ENCODE measurements at places on chromosomes 5 and 9. TPM values are rescaled to one million over a fixed set of nuclear protein-coding genes. Genes with fewer than 3 reads are reported as not detected.

DNA sequence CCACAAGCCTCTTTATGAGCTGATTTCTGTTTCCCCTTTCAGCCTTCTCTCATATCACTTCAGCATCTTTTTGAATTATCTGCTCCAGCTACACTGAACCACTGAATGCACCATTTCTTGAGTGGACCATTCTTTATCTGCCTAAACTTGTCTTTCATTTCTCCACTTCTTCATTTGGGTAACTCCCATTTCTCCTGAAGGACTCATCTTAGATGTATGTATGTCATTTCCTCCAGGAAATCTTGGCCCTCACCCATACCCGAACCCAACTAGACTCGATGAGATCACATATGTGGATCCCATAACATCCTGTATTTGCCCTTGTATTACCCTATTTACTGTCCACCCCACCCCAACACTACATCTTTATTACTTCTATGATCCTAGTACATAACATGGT, 249.8 kb downstream of the KIF4B start:
- no peak for DNase-seq

LSM11 gene
- total RNA-seq: 3.6 TPM

DNA sequence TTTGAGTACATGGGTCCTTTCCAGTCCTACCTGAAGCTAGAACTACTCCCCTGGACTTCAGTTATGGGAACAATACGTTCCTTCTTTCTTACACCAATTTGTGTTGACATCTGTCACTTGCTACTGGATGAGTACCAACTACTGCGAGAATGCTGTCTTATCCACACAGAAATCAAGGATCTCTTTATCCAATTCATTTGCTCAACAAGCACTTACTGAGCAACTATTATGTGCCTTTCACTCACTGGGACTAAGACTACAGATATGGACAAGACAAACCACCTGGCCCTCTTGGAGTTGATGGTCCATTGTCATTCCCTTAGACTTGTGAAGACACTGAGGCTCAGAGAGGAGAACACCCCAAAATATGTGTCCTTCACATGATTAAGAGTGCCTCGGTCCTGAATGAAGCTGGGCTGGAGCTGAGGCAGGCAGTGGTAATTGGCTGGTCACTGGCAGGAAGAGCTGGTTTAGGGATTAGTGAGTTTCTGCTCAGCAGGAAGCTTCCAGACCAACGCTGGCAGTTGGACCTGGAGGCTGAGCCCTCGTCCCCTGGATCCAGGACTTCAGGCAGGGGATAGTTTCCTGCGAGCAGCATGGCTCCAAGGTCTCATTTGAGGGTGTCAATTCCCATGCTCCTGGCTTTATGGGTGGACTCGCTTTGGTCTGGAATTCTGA, 8.4 kb upstream of the ARSI start:
- DNase-seq: no peak

DNA sequence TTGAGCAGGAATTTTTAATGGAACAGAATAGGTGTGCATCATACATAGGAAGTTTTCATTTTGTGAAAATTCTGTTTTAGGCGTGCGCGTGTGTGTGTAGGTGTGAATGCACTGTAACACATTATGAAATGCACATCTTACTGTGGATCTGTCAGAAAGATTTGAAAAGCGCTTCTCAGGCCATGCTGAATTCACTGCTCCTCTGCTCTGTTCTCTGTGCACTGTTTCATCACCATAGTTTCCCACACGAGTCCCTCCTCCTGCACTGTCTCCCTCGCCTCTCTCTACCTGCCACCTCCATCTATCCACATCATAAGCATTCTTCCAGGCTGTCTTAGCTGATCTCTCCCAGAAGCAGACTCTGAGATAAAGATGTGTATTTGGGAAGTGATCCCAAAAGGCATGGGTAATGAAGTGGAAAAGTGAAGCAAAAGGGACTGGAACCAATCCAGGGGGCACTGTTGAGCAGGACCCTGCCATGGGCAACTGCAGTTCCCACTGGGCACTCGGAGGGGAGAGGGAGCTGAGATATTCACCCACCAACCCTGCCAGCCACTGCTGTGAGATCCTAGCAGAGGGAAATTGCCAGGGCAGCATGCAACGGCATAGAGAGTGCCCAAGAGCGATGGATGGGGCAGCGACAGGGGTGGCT, 65.9 kb downstream of the GABBR2 start:
- no peak for DNase-seq

DNA sequence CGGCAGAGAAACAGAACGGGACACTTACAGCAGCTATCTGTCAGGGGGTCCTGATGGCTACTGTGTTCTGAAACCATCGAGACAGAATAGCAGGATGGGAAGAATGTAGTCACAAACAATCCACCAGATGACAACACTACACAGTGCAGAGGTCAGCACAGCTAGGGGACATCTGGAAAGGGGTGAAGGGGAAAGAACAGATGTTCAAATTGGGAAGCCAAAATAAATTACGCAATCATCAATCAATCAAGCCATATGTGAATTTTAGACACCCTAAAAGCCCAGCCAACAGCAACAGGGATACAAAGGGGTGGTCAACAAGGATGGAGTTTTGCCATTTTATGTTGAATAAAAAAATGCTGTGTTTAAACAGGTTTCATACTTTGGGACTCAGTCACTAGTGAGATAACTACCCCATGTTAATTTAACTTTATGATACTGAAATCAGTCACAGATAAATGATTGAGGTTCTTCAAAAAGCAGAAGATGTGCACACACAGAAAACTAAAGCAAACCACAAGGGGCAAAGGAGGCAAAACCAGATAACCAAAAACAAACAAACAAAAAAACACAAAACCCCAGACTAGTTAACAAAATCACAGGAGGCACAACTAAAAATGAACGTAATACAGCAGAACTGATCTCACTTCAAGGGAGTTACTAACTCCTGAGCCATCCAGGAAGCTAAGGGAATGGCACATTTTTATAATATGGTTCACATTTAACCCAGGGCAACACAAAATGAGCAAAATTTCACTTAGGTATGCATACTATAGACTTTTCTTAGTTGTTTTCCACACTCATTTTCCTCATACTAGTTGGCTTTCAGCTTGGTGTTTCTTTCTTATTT, 65.9 kb downstream of the HABP4 start:
- no peak for DNase-seq

- no peak for DNase-seq
These were observed 279.8 kb upstream of the TNC start for GRCh38 chr9:115397591-115398312.

PAEP gene
- total RNA-seq: not detected

SETD9 gene
- 10.1 TPM for total RNA-seq

IL13 gene
- not detected for total RNA-seq

DNA sequence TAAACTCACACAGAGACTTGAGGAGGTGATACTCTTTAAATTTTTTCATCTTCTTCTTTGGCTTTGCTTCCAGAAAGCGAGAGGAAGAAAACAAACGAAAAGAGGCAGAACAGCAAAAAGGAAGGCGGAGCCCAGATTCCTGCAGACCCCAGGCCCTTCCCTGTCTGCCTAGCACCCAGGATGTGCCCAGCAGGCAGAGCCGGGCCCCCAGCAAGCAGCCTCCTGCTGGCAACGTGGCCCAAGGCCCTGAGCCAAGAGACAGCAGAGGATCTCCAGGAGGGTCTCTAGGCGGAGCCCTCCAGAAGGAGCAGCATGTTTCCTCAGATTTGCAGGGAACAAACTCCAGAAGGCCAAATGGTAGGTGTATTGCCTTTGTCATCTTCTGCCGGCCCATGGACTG, 68.5 kb downstream of the TEX10 start:
- DNase-seq: no peak

- DNase-seq: no peak
These were observed 337.7 kb downstream of the PLK2 start for GRCh38 chr5:58122157-58122556.
